ENCODE measurements at places on chromosomes 2 and 18. TPM values are rescaled to one million over a fixed set of nuclear protein-coding genes. Genes with fewer than 3 reads are reported as not detected.

Gene TTR
- polyA plus RNA-seq, result 761 TPM

DNA sequence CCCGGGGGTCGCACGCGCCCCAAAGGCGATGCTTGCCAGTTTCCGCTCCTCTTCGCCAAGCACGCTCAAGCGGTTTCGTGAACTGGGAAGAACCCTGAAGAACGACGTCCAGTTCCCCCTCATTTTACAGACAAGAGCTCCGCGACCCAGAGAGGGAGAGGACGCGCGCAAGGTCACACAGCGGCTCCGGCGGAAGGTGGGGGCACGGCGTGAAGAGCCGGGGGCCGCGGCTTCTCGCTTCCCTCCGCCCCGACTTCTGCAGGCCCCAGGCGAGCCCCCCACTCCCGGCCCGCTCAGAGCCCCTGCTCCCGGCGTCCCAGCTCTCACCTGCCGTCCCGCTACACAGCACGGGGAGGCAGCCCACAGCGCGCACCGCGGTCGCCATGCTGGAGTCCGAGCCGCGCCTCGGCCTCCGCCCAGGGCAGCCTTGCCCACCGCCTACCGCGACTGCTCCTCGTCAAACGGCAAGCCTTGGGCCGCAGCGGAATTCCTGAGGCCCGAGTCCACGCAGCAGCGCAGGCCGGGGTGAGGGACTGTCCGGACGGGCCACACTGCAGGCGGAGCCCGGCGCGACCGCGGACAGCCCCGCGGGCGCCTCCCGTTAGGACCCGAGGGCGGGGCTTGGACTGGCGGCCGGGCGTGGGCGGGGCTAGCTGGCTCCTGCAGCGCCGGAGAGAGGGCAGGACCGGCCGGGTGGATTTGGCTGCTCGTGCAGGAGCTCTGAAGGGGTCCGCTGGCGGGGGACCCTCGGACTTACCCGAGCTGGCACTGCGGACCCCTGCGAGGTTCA is at the start of gene MRPS5:
TSS of gene MRPS5 (minus strand) at position 402 of the 790 bp plus-strand sequence. CDS start at position 385, 17 bp downstream.
- H3K4me3 ChIP-seq, result peak within 1 kb of the TSS; percentile 99
- DNase-seq, result peak; percentile 46
- peak within 1 kb of the TSS; percentile 78 for H3K27ac ChIP-seq
- peaks cover under 1% of the 10 kb centered on the region for H3K36me3 ChIP-seq

GRCh38 chr2:182445391-182445965 is 18.6 kb upstream of the PDE1A start:
- DNase-seq, result no peak
- no peaks in the 10 kb centered on the region for H3K27me3 ChIP-seq
- no peak overlapping the region for H3K4me3 ChIP-seq
- H3K27ac ChIP-seq, result no peak overlapping the region

GRCh38 chr2:143429932-143430679 is 300.9 kb downstream of the ARHGAP15 start:
- no peak overlapping the region for H3K27ac ChIP-seq
- H3K27me3 ChIP-seq, result no peaks in the 10 kb centered on the region
- no peak for DNase-seq
- H3K36me3 ChIP-seq, result no peaks in the 10 kb centered on the region
- no peaks in the 10 kb centered on the region for H3K4me1 ChIP-seq

Gene ALPI
- polyA plus RNA-seq, result 80.6 TPM

DNA sequence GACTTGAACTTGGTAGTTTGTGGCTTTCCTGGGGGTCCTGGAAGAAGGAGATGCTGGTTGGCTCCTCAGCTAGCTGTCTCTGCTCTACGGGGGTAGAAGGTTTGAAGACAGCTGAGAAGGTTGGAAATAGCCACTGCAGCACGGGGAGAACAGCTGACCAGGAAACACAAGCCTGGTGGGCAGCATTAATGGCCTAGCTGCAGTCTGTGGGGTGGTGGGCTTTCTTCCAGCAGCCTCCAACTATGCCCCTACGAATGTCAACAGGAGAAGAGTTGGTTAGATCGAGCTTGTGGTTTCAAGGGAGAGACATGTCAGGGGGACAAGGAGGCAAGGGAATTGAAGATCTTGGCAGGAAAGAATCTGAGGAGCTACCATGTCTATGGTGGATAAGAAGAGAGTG is 38.9 kb downstream of the PMAIP1 start:
- no peak overlapping the region for H3K27ac ChIP-seq
- H3K27me3 ChIP-seq, result no peaks in the 10 kb centered on the region
- no peak for DNase-seq
- H3K4me3 ChIP-seq, result no peak overlapping the region
- H3K36me3 ChIP-seq, result no peaks in the 10 kb centered on the region
- H3K4me1 ChIP-seq, result peaks cover 12% of the 10 kb centered on the region

Gene KCNE4
- polyA plus RNA-seq, result 3.4 TPM

Measured in large intestine (tissue), 12 donors.